ENCODE measurements at places on chromosomes 4 and X.

GRCh38 chr4:153987291-153987690 is 198.4 kb upstream of the SFRP2 start:
- no peak for DNase-seq

DNA sequence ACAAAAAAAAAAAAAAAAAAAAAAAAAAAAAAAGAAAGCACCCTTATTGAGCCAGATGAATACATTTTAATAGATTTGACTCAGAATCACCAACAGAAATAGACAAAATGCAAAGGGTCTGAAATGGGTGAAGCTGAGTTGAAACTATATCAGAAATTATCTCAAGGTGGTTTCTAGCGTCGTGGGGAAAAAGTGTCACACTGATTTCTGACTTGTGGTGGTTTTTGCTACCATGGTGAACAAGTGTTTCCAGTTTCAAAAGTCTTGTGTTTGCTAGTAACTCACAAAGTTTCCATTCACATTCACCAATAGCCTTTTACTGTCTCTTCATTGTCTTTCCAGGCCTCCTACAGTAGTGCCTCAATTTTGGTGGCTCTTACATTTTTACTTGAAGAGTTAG is 135.5 kb downstream of the ARHGAP24 start:
- no peak for DNase-seq

DNA sequence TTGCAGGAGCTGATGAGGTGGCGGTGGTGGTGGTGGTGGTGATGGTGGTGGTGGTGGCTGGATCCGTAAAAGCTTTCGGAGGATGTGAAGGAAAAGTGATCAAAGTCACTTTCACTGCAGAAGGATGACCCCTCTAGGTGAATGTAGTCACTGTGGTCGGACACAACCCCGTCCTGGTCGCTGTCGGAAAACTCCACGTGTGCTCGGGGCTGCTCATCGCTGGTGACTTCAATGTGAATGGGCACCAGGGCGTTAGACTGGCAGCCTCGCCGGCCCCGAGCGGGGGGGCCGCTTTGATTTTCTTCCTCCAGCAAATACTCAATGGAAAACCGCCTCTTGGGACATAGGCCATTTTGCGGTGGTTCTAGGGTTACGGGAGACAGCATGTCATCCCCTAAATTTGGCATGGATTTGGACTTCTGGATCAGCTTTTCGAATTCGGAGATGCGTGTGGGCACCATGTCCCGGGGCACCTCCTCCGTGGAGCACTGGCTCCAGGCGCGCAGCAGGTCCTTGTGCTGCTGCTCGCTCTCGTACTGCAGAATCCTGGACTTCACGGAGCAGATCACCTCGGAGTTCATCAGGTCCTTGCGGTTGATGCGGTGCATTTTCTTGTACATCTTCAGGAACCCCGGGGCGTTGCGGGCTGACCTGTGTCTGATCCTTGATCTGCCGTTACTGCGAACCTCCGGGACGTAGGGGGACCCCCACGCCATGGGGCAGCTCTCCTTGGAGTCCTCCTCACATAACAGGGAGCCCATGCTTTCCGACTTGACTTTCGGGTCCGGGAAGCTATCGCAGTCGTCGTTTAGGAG is 88.3 kb upstream of the PDLIM3 start:
- no peak for DNase-seq

- DNase-seq = no peak
Measured at GRCh38 chrX:153791104-153791852, 2.9 kb downstream of the IDH3G start.

DNA sequence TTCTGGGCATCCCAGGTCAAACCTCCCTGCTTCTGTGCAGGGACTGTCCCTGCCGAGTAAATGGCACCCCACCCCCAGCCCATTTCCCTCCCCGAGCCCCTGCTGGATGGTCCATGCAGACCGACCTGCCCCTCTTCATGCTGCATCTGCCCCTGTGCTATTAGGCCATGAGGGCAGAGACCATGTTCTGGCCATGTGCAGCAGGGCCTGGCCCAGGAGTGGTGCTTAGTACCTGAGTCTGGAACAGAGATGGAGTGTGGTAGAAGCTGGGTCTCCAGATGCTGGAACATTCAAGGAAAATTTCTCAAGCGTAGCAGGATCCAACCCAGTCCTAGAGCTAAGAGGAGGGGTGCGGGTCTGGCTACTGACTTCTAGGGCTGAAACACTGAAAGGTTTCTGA is 15.3 kb upstream of the UBA1 start:
- DNase-seq = no peak

DNA sequence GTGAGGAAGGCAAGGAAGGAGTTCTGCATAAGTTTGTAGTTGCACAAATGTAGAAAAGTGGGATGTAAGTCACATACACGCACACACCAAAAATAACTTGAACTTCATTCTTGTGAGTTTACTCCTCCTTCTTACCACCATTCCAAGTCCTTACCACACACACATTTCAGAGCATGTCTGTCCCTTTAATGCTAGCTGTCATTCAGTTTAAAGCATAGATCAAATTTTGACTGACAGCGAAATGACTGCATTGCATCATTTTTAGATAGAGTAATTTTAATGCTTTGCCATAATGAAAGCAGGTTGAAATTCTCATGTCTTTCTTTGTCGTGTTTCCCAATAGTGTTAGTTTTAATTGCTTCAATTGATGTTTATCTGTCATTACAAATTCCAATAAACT is 629.6 kb upstream of the HTR2C start:
- DNase-seq = no peak

- DNase-seq = no peak
Measured at GRCh38 chr4:147755561-147756295, 23.8 kb downstream of the ARHGAP10 start.

- no peak for DNase-seq
Measured at GRCh38 chrX:10529344-10529743, 91.0 kb downstream of the MID1 start.

DNA sequence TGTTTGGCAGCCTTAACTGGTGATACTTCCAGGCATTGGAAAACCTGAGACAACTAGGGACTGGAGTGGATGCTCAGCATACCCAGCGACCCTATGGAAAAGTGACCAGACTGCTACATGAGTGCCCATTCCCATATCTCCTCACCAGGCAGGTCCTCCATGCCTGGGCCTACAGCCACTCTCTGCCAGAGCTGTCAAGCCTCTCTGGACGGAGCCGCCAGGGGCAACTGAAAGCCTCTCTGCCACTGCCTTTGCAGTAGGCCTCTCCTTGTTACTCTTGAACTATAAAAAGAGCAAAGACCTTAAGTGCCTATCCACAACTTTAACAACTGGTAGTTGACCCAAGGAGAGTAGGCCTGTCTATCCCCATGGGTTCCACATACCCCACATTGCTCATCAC is 20.2 kb upstream of the FAAH2 start:
- DNase-seq = no peak

GRCh38 chr4:1948232-1948631 is 60.5 kb downstream of the NELFA start:
- no peak for DNase-seq

DNA sequence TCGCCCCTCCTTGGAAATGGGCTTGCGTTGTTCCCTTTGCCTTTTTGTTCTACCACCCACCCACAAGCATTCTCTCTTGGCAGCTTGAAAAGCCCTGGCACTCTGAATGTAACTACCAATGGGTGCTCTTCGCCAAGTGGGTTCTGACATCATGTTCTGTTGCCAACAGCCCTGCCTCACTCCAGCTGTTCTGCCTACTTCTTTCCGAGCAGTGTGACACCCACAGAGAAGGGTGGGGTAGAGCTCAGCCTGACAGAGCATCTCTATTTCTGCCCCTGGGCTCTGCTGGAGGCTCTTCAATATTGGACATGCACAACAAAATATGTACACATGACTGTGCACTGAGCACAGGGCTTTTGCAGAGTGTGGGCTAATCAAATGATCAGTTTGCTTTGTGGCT is 15.6 kb upstream of the EXOSC9 start:
- no peak for DNase-seq

GRCh38 chr4:145719752-145720624 is 40.0 kb downstream of the C4orf51 start:
- DNase-seq = no peak

- DNase-seq = no peak
Measured at GRCh38 chr4:168972596-168972995, 37.5 kb downstream of the CBR4 start.

DNA sequence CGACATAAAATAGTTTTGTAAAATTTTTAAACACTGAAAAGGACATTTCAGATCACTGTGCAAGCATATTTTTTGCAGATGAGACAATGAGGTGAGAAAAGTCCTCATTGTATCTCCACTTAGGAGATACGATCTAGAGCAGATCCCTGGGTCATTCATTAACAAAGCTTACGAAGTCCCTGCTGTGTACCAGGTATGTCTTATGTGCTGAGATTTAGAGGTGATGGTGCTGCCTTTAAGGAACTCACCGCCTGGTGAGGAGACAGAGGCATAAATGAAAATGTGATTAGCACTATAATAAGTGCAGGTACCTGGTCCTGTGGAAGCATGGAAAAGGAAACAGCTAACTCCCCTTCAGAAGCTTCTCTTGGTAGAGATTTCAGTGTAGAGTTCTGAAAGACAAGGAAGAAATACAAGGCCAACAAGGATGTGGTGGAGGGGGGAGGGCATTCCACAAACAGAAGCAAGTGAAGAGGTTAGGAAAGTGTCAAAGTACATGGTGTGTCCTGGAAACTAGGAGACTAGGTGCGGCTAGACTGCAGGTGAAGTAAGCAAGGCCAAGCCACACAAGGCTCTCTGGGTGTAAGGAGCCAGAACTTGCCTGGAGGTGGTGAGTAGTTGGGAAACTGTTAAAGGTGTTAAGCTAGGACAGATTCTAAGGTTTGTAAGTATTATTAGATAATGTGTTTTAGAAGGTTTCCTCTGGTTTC is 1.5 kb upstream of the NDNF start:
- no peak for DNase-seq

DNA sequence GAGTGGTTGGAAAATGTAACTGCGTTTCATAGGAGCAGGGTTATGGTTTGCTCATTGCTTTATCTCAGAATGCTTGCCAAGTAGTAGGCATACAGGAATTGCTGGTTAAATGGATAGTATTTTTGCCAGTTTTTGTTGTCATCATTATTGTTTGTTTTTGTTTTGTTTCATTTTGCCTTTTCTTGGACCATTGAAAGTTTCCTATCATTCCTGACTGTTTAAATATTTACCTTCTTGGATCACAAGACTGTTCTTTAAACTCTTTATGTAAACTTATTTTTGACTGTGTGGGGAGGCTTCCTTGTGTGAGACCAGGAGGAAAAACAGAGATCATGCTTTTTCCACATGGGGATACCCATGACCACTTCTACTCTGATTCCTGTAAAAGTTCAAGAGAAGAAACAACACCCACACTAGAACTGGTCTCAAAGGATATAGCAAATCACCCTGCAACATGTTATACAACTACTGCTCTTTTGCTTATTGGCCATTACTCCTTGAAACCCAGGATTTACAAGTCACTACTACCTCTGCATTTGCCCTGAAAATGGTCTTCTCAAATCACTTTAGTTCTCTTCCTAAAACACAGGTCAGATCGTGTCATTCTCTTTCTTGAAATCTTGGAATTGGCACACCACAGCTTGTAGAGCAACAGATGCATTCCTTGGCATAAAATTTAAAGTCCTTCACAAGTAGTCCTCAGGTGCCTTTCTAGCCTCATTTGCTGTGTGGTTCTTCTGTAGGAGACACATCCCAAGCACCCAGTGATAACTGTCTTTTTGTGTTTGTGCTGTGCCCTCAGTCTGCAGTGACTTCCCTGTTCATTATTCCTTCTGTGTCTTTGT is 51.3 kb downstream of the FNIP2 start:
- no peak for DNase-seq

- no peak for DNase-seq
Measured at GRCh38 chr4:95439896-95440295, 108.9 kb downstream of the UNC5C start.

Measured in RKO (cell line).